Activated CD8-positive, alpha-beta memory T cell treated with anti-CD3 and anti-CD28 coated beads for 24 hours (primary cell): ENCODE measurements at places on chromosomes 13 and 19.

DNA sequence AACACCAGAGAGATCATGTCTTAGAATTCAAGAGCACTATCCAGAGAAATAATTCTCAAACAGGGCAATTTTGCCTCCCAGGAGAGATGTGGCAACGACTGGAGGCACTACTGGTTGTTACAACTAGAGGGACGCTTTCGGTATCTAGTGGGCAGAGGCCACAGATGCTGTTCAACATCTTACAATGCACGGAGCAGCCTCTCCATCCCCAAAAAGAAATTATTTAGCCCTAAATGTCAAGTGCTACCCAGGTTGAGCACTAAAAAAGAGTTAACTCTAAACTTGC is 78.6 kb downstream of the ABCC4 start:
- DNase-seq: no peak

- no peak for DNase-seq
Observed at GRCh38 chr19:47704656-47705055, 8.6 kb upstream of the EHD2 start.

DNA sequence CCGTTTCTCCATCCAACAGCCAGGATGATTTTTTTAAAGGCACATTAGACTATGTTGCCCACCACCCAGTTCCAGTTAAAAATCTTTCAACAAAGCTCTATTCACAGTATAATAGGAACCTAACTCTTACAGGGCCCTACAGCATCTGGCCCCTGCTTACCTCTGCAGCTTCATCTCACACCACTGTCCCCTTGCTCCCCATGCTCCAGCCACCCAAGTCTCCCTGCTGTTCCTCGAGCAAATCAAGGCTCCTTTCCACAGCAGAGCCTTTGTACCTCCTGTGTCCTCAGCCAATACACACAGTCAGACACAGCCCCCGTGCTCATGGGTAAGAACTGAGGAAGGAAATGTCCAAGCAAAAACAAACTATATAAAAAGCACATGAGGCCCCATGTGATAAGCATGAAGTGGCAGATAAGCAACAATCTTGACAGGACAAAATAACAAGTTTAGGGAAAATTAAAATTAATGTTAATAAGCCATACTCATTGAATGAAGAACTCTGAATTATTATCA is 67.5 kb downstream of the TSC22D1 start:
- DNase-seq: no peak

- DNase-seq: no peak
Observed at GRCh38 chr13:80010846-80011245, 330.1 kb downstream of the SPRY2 start.

DNA sequence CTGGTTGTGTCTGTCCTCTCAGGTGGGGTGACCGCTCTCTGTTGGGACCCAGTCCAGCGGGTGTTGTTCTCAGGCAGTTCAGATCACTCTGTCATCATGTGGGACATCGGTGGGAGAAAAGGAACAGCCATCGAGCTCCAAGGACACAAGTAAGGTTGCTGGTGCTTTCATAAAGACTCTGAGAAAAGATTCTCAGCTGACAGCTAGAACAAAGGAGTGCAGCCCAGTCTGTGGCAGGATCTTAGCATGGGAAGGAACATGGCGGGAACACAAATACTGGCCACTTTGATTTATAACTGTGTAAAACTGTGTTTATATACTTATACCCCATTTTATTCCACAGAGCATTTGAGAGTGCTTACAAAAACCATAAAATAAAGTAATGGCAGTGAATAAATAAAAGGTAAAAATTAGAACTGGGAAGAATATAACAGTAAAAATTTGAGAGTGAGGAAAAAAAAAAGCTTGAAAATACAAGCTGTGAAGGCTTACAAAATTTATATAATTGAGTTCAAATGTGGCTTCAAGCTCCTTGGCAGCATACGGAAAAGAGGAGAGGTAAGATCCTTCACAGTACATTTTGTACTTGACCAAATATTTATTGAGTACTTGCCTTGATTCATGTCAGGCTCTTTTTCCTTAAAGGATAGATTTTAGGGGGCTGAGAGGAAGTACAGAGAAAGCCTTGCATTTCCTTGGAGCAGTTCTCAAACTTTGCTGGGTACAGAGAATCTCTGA is 64.8 kb downstream of the DHRS12 start:
- DNase-seq: no peak

DNA sequence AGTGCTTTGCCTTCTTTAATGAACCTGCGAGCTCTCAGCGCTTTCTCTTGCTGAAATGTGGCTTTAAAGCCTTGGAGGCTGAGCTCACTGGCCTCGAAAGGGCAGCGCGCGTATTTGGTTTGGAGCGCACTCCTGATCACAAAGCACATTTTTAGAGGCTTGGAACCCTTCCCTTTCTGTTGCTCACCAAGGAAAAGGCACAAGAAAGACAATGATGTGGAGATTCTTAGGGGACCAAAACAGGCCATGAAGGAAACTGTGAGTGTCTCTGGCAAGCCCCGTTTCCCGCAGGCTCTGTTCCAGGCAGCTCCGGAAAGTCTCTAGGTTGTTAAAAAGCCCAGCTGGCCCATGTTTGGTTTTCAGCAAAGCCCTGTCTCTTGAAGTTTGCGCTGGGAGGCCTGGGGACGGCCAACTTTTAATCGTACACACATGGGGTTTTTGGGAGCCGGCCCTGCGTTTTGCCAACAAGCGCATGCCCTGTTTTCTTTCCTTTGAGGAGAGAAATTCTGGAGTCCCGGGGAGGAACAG is 9.4 kb upstream of the SPC24 start:
- DNase-seq: no peak

DNA sequence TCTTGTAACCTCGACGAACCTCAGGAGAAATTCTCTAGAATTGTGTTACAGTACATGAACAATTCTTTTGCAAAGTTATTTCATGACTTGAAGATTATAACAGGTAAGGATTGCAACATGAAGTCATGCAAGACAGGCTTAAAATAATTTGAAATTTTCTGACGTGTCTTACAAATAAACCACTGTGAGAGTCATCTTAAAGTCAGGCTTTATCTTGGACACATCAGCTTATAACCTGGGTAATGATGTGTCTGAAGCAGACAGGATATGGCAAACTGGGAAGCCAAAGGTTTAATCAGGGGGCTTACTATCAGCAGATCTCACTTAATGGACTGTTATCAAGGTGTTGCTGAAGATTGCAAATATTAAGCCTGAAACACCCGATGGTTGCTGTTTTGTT is 407.8 kb downstream of the KLF5 start:
- DNase-seq: no peak

DNA sequence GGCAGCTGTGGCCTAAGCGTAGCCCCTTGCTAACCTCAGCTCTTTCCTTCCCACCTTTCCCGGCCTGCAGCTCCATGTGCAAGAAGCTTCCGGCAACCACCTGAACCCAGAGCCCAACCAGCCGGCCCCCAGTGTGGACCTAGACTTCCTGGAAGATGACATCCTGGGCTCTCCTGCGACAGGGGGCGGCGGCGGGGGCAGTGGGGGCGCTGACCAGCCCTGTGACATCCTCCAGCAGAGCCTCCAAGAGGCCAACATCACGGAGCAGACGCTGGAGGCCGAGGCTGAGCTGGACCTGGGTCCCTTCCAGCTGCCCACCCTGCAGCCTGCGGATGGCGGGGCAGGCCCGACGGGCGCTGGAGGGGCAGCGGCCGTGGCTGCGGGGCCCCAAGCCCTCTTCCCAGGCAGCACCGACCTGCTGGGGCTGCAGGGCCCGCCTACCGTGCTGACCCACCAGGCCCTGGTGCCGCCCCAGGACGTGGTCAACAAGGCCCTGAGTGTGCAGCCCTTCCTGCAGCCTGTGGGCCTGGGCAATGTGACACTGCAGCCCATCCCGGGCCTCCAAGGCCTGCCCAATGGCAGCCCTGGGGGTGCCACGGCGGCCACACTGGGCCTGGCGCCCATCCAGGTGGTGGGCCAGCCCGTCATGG is 33.8 kb upstream of the EHD2 start:
- DNase-seq: no peak

DNA sequence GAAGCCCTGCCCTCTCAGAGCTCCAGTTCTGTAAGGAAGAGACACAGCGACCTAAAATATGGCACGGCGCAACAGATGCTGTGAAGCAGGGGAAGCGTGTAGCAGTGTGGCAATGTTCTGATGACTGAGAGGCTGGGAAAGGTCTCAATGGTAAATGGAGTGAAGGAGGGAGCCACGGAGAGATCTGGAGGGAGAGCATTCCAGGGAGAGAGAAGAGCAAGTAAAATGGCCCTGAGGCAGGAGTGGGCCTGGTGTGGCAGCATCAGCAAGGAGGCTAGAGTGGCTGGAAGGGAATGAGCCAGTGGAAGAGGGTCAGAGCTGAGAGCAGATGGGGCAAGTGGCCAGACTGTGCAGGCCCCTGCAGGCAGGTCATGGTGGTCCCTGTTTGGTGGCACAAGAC is 16.4 kb downstream of the RCN3 start:
- no peak for DNase-seq

DNA sequence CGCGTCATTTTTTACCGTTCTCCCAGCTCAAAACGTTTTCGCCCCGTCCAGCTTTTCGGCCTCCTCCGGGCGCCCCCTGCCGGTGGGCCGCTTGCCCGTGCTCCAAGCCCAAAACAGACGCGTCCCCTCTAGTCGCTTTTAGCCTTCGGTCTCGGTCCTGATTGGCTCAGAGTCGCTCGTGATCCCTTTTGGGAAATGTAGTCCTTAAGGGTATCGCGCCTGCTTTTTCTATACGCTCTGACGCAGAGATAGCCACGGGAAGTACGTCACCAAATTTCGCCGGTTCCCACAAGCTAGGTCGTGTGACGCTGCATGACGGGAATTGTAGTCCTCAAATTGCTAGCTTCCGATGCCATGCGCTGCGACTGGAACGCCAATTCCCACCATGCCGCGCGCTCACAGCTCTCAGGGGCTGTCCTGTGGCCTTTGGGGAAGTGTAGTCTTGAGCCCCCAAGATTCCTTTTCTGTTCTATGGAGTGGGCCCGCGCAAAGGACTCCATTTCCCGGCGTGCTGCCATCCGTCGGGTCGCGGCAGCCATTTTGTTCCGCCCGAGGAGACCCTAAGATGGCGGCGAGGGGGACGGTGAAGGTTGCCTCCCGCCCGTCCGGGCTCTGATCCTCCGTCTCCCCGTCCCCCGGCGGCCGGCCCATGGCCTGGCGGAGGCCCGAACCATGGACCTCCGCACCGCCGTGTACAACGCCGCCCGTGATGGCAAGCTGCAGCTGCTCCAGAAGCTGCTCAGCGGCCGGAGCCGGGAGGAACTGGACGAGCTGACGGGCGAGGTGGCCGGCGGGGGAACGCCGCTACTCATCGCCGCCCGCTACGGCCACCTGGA is at the start of gene FEM1A:
FEM1A (plus strand) TSS at position 552 of the 836 bp plus-strand sequence; CDS start at position 673, 121 bp downstream.
- peak; percentile 99 for DNase-seq

GRCh38 chr13:41049480-41050440 is 11.5 kb upstream of the WBP4 start:
- no peak for DNase-seq

DNA sequence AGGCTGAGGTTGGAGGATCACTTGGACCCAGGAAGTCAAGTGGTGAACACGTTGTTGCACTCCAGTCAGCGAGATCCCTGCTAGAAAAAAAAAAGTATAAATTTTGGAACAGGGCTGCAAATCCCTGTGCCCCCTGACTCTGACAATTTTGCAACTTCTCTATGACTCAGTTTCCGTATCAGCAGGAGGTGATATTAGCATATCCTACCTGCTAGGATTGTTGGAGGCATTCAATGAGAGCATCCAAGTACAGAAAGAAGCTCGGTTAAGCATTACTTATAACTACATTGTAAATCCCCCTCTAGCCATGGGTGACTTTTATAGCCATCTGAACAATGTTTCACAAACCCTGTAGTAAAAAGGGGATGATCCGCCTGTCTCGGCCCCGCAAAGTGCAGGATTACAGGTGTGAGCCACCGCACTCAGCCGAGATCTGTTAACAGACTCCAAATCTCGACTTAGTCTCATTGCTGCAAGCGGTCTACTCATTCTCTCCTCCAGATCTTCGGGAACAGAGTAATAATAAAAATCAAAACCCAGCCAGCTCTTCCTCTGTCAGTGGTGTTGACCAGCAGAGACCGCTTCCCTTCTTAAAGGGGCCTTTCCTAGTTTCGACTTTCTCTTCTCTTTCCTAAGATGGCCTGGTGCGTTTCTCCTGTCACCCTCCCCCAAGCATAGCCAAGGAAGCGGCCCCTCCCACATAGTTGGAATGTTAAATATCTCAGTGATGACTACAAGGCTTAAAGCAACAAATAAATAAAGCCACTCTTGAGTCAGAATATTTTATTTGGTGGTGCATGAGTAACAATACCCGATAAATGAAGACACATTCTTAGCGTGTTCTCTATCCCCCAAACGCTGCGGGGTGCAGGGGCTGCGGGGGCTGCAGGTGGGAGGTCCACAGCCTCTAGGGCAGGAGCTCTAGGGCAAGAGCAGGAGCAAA is 10.3 kb upstream of the BICRA start:
- no peak for DNase-seq

GRCh38 chr13:39462906-39463305 is 140.1 kb downstream of the LHFPL6 start:
- DNase-seq: no peak

DNA sequence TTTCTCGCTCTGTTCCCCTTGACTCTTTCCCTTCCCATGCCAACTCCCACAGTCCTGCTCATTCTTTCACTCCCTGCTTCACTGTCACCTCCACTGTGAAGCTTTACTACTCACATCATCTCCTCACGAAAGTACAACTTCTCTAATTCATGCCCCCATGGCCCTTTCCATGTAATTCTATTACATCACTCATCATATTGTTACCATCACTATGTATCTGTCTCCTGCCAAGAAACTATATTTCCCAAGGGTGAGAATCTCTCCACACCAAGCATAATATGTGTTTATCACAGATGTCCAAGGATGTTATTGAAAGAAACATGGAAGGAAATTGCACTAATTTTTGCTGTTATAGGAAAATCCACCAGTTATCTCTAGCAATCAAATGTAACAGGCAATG is 37.2 kb upstream of the LRCH1 start:
- no peak for DNase-seq
